Stimulated activated CD4-positive, alpha-beta T cell treated with anti-CD3 and anti-CD28 coated beads, TNF-alpha, amount 100 ng/mL, for 4 hours (primary cell): ENCODE measurements at places on chromosomes 11 and 22.

DNA sequence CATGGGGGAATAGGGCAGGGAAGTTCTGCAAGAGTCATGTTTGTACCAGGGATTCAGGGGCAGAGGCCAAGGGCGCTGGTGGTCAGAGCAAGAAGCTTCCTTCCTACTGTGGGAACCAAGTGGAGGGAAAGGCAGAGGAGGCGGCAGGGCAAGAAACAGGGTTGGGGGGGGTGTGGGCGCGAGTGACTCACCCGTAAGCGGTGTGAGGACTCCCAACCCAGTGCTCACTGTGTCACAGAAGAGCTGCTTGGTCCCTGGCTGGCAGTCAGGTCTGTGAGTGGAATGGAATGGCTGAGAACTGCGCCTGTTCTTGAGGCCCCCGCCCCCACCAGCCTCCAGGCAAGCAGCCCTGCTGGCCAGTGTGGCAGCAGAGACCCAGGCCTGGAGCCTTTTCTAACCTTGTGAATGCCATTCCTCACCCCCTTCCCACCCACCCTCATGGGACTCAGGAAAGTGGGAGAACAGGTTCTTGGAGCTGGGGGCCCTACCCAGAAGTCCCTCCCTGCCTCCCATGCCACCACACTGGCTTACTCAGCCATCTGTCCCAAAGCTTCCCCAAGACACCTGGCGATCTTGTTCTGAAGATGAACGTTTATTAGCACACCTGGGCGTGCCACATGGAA, 4.7 kb downstream of the LRRC10B start:
- DNase-seq, result no peak

DNA sequence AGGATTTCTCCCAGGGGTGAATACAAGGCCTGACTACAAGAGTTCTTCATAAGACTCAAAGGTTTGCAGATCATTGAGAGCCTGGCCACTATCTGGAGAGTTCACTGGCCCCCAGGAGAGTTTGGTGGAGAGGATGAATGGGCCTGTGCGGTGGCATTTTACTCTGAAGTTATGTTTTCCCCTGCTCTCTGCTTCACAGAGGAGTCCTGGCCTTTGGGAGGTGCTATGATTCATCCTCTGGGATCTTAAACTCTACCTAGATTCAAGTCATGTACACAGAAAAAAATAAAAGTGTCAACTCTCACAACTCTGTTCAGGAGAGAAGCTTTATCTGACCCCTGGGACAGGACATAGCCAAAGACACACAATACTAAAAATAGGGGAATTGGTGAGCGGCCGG, 159.1 kb upstream of the CARD18 start:
- DNase-seq, result no peak

- no peak for DNase-seq
Measured at GRCh38 chr22:30919973-30920372, 48.6 kb downstream of the MORC2 start.

- no peak for DNase-seq
Measured at GRCh38 chr11:45679806-45680205, 14.4 kb upstream of the CHST1 start.

GRCh38 chr11:126499131-126499752, 143.8 kb downstream of the ST3GAL4 start:
- DNase-seq, result no peak

DNA sequence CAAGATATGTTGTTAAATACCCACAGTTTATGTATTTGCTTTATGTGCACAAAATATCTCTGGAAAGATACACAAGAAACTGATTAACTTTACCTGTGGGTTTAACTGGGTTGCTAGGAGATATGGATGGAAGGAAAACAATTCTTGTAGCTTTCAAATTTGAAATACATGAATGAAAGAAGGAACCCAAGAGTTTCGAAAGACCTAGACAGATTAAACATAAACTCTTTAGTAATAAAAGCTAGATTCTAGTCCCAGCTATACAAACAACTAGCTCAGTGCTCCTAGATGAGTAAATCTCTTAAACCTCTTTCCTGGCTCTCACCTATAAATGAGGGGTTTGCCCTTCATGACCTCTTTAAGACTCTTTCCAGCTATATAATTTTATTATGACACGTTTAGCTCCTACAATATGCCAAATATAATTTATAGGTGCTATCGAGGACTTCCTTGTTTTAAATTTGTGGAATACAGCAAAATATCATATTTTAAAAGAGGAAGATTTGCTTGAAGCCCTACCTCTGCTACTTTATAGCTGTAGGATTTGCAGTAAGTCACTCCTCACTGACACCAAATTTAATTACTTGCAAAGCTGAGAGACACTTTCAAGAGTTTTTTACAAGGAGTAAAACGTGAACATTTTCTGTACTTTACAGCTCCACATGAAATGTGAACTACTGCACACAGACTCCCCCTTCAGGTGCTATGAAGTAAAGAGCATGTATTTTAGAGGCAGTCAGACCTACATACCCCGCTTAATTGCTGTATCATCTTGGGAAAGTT, 50.7 kb downstream of the RRAS2 start:
- DNase-seq, result no peak
